NCI-H226 (cell line): ENCODE measurements at places on chromosomes 1 and 21.
A peak's percentile ranks its signal among the peaks of the same experiment; 100 is the strongest.

DNA sequence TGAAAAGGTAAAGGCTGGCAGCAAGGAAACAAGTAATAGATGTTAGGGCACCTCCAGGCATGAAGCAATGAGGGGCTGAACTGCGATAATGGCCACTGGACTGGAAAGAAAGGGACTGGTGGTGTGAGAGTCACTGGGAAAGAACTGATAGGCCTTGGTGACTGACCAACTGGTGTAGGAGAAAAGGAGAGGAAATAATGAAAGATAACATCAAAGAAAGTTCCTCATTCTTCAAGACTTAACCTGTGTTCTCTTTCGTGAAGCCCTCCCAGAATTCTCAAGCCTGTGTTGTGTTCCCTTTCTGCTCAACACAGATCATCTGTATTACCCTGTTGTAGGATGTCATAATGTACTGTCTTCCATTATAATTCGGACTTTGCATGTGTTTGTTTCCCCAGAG, 20.9 kb upstream of the SNX27 start:
- no peak for DNase-seq

DNA sequence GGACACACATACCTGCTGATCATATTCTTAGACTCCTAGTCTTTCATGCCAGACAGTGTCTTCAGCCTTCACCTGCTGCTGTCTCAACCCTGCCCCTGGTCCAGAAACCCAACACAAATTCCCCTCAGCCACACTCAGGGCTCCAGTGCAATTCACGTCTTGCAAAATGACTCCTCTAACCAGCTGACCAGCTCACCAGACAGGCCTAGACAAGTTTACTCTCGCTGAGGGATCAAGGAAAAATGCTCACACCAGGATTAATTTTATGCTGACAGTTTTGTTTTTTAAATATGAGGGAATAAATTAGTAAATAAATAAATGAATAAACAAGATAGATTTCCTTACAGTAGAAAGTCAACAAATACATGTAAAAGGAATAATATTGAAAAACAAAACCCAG, 28.5 kb downstream of the CCDC185 start:
- no peak for DNase-seq

DNA sequence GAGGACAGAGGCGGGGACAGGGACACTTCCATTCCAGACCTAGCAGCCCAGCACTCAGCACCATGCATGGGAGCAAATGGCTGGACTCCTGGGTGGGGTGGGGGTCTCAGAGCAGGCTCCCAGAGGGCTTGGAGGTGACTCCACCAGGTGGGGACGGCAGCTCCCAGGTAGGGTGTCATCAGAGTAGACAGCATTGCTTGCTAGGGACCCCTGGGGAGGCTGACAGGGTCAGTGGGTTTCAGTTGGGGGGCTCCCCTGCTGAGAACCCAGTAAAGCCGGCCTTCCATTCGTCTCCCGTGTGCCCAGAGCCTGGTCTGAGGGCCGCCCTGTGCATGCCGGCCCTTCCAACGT, 4.8 kb upstream of the GJC2 start:
- DNase-seq: no peak

- DNase-seq: peak; percentile 93
Measured at GRCh38 chr21:31911138-31911907, 38.5 kb downstream of the HUNK start.

DNA sequence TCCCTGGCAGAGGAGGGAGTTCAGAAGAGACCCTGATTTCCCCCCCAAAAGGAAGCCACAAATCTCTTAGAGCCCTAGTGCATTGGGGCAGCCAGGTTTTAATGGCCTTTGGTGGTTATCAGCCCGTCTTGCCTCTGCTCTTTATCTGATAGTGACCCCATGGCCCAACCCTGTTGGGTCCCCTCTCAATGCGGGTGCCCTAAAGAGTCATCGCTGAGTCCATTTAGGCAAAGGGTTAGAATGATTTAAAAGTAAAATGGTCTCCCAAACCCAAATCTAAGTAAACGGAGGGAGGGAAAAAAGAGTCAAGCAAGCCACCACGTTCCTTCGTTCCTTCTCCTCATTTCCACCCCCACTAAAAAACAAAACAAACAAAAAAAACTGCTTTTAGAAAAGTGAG, 164.0 kb downstream of the RUNX1 start:
- no peak for DNase-seq

GRCh38 chr1:230120921-230121381, 53.9 kb downstream of the GALNT2 start:
- DNase-seq: no peak

DNA sequence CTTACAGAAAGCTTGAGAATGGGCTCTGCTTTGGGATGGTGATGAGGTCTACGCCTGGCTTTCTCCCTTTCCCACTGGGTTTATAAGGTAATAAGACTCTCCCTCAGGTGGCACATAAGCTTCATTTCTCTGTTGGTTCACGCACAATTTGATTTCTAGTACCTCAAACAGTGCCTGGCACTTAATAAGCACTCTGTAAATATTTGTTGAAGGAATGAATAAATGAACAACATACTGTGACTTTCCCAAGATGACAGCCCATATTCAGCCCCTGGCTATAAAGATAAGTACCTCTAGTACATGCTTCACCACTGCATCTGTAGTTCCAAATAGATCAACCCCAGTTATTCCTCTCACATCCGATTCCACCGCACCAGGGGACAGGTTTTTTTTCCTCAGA, 17.8 kb downstream of the COPA start:
- no peak for DNase-seq

GRCh38 chr1:40064797-40065499, 24.4 kb downstream of the CAP1 start:
- DNase-seq: no peak
